T1000 (cell line): ENCODE measurements at places on chromosomes 5 and 9.

DNA sequence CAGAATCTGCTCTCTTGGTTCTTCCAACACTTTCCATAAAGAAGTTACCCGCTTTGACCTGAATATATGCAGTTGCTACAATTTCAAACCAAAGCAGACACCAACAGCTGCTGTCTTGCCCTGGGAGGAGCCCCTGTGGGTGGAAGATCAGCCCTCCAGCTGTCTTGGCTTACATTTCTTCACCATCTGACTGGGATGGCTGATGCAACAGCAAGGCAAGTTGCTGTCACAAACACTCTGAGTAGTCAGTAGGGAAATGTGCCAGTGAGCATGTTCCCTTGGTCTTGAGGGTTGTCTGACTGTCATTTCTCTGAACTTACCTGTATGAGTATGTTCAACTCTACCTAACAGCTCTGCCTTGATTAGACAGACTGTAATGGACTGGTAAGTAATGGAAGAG lies 152.9 kb downstream of the SGCD start:
- no peak for DNase-seq

DNA sequence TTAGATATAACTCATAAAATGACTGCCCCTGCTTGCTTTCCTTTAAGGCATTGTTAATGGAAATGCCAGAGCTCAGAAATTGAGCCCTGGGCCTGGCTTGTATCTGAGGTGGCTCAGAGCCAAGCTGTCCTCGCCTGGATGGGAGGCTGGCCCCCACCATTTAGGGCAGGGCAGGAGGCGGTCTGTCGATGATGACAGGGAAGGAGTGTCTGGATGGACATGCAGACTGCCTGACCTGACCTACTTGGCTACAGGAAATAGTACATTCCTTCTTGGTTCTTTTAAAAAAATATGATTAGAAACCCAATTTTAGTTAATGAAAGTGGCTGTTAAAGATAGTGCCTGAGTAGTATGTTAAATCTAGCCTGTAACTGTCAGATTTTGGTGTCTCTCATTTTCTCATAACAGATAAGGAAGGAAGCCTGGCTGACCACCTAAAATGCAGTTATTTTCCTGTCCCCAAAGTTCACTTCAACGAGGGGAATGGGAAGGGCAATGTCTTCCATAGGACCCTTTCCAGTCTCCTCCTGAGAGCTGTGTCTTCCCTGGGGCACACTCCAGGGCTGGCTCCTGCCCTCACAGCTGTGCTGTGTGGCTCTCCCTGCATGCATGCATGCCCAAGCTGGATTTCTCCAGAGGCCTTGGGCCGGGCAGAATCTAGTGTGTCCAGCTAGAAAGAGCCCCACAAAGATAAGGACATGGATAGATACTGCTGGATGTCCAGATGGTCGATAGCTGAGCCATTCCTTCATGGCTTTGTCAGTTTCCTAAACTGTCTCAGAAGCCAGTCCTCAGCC lies 42.3 kb downstream of the MACROH2A1 start:
- no peak for DNase-seq

GRCh38 chr9:94084314-94084713 lies at the start of gene PTPDC1:
Gene PTPDC1 (plus strand): TSS chr9:94084464. CDS start chr9:94084531, 67 bp downstream.
- no peak for DNase-seq

DNA sequence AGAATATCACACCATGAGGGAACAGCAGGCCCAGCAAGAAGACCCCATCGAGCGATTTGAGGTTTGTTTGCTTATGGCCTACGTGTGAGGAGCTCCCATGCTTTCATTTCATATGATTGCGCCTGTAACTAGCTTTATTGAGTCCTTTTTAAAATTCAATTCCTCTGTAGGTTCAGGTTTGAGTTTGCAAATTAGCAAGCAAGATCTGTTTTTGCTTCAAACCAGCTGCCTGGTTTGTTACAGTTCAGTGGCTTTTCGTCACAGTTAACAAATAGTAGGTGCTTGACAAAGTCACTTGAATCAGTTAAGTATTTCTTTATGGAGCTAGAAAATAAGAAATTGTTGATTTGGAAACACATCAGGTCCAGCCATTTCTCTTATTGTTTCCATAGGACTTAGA lies 56.3 kb downstream of the GPR21 start:
- DNase-seq: no peak

DNA sequence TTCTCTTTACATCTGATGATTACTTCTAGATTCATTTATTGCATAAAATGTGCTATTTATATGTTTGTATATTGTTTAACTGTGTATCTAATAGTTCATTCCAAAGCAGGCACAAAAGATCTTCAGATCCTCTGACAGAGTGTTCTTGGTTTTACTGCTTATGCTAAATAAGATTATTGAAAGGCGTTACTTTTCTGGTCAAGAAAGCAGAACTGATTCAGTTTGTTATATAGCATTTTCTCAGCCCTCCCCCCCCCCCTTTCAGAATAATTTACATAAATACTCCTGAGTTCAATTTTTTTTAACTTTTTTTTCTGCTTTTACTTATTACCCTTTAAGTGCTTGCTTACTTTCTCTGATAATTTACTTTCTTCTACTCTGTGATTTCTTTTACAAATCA lies 15.4 kb downstream of the CDC42SE2 start:
- no peak for DNase-seq

DNA sequence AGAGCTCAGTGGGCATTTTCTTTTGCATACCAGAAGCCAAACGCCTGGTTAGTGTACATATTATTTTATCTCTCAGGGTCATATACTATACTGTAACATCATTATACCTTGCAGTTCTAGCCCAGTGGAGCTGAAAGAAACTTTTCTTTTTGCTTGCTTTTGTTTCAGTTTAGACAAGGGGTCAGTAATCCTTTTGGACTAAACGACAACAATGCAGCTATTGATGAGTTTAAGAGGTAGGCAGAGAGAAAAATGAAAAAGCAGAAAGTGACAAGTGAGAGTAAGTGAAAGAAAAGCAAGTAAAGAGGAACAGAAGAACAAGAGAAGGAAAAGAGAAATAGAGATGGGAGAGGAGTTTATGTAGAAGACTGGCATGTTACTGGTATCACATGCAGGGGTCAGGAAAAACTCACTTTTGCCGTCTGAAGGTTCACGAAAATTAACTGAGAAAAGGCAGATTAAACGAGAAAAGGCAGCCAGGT lies 47.4 kb upstream of the TENT2 start:
- DNase-seq: no peak

DNA sequence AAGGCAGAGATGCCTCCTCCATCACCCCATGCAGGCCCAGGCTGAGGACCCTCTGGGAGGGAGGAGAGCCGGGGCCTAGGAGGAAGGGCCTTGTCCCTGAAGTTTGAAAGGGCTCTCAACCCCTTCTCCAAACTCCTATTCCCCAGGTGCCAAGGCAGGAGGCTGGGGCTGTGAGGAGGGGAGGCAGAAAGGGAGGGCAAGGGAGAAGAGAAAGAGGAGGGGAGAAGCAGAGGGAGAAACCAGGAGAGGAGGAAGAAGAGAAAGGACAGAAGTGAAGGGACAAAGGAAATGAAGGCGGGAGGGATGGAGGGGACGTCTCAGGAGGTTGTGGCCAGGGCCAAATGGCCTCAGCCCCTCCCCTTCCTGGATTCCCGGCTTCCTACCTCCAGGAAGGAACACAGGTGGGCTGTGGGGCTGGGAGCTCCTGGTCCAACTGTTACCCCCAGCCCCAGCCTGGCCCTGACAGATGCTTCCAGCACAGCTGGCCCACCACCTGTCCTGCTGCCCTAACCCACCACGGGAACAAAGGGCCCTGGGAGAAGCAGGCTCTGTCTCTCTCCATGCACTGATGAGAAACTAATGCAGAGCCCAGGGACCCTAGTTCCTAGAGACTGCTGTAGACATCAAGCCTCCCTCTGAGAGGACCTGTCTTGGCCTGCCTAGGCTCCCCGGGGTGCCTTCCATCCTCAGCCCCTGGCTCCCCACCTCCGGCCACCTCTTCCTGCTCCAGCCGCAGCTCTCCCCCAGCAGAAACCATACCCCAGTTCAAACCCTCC lies 3.5 kb downstream of the DBN1 start:
- DNase-seq: no peak

GRCh38 chr9:109538346-109538745 lies 40.2 kb upstream of the PTPN3 start:
- no peak for DNase-seq

DNA sequence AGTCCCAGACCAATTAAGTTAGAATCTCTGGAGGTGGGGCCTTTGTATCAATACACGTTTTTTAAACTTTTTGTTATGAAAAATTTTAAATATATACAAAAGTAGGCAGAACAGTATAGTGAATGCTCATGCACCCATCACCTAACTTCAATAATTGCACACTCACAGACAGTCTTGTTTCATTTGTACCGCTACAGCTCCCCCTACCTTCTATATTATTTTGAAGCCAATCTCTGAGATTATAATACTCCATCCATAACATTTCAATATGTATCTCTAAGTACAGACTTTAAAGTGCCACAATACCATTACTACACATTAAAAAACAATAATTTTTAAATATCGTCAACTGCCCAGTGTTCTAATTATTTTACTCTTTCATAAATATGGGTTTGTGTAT lies 32.9 kb downstream of the ISL1 start:
- DNase-seq: no peak

GRCh38 chr9:92486371-92486770 lies 4.1 kb upstream of the ASPN start:
- DNase-seq: no peak

- no peak for DNase-seq
Measured at GRCh38 chr5:27276119-27276518, 237.7 kb upstream of the CDH9 start.

DNA sequence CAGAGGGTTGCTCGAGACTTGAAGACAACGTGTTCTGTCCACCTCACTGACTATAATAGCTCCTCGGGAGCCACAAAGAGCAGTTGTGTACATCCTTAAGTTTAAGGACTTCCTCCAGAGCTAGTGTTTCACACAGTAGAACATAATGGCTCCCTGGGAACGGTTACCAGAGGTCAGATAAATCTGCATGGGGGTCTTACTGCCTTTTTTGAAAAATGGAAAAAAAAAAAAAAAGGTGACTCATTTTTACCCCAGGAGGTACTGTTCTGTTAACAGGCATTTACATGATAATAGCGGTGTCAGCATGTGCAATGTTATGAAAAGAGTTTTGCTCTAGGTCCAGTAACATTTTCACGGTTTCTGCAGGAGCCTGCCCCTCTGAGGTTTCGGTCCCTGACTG lies 498.9 kb upstream of the WWC1 start:
- DNase-seq: no peak

DNA sequence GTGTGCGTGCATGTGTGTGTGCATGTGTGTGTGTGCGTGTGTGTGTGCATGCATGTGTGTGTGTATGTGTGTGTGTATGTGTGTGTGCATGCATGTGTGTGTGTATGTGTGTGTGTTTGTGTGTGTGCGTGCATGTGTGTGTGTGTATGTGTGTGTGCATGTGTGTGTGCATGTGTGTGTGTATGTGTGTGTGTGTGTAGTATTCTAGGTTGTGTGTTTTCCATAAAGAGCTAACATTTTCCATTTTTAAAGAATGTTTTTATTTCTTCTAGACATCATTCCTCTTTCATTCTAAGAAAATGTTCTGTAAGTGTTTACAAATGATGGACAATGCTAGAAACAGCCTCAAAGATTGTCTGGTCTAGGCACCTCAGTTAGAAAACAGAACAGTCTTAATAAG lies 15.6 kb downstream of the ENTREP1 start:
- no peak for DNase-seq

DNA sequence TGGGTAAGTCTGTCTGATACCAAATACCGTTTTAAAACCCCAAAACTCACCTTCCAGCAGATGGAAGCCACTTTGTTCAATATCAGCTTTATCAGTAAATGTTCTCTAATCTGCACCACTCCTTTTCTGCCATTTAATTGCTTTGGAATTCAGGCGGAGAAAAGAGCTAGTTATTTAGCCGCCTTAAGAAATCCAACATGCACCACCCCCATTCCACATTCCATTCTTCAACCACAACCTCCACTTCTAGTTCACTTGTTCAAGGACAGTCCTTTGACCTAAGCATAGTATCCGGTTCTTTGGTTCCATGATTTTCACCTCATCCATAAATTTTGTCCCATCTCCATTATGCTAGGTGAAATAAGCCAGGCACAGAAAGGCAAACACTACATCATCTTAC lies 240.1 kb downstream of the DNAH5 start:
- DNase-seq: no peak

DNA sequence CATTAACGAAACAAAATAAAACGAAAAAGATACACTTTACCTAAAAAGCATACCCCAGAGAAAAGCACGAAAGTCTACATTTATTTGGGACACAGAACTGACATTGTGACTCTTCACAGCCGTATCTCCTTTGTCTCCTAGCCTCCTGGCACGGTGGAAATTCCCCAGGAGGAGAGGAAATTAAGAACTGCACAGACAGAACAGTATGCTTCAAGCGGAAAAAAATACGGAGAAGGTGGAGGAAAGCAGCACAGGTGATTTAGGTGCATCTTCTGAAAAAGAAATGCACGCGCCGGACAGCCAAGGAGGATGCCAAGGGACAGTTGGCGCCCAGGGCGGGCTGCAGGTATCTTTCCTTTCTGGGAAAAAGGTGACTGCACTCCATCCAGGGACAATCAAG lies 32.0 kb downstream of the DDX31 start:
- DNase-seq: no peak

- no peak for DNase-seq
Measured at GRCh38 chr5:130893006-130893405, 272.1 kb downstream of the HINT1 start.

DNA sequence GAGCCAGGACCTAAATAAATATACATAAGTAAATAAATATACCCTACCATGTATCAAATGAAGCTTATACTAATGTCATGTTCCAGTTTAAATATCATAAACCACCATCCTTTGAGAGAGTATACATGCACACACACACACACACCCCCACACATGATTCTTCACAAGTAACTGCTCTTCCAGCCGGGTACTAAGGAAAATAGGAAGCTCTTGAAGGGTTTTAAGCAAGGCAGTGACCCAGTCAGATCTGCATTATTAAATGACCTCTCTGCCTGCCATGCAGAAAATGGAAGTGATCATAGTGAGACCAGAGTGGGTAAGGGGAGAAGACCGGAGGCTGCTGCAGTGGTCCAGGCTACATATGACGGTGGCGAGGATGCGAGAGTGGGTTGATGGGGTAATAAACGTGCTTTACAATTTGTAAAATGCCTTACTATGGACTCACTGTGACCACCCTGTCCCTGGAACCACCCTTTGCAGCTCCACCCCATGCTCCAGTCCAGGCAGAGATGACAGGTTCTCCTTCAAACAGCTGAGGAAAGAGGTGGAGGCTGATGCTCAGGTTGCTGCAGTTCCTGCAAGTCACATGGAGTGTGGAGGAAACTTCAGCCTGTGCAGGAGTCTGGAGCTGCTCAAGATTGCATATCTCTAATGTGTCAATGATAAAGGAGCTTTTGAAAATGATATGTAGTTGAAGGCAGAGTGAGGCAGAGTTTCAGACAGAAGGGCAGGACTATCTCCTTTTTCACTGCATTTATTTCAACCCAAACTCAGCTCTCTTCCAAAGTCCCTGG lies 38.8 kb upstream of the NDFIP1 start:
- DNase-seq: no peak

DNA sequence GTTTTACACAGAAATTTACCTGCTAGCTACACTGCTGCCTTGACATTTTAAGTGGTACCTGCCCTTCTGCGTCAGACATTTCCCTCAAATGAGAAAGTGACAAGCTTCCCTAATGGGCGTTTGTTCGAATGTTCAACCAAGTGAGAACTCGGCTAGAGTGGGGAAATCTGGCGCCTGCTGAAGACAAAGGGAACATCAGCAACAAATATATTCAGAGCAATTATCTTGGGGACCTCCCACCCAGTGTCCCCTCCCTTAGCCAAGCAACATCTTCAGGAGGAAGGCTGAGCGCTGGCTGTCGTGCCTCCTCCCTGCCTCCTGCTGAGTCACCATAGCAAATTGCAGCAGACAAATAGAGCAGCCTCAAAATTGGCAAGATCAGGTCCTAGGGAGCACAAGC lies 57.1 kb downstream of the MFAP3 start:
- DNase-seq: no peak
